ENCODE measurements at places on chromosomes 6 and 20.
A peak's percentile ranks its signal among the peaks of the same experiment; 100 is the strongest.

- peak; percentile 78 for DNase-seq
These were observed 25.6 kb downstream of the WRNIP1 start for GRCh38 chr6:2790588-2791449.

GRCh38 chr20:41615676-41616075 is 2.5 kb downstream of the CHD6 start:
- no peak for DNase-seq

DNA sequence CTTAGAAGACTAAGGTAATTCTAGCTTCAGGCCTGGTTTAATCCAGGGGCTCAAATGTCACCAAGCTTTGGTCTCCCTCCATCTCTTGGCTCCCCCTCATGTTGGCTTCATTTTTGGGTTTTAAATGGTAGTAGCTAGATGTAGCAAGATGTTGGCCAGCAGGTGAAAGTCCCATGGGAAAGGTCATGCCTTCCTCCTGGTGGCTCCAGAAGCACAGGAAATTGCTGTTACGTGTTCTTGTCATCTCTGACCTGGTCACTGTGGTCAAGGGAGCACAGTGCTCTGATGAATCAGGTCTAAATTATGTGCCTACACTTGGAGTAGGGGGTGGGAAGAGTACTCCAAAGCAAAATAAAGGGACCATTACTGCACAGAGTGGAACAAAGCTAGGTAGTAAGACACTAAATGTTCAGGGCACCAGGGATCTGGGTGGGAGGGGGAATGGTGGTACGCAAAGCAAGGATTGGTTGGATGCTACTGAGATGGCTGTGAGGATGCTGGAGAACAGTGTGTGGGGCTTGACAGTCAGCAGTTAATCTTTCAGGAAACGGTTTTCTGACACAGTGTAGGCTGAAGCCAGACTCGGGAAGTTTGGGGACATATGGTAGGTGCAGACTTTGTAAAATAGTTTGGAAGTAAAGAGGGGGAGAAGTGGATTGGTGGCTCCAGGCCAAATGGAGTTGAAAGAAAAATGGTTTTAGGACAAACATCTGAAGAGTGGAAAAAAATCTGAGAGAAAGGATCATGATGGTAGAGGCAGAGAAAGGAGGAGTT is 30.1 kb downstream of the CDS2 start:
- peak; percentile 16 for DNase-seq

GRCh38 chr20:33810259-33810658 is 889 bp upstream of the CHMP4B start:
- no peak for DNase-seq

GRCh38 chr6:37106982-37107491 is 62.9 kb upstream of the PIM1 start:
- no peak for DNase-seq

GRCh38 chr6:120211955-120212792 is 862.6 kb upstream of the MAN1A1 start:
- no peak for DNase-seq

DNA sequence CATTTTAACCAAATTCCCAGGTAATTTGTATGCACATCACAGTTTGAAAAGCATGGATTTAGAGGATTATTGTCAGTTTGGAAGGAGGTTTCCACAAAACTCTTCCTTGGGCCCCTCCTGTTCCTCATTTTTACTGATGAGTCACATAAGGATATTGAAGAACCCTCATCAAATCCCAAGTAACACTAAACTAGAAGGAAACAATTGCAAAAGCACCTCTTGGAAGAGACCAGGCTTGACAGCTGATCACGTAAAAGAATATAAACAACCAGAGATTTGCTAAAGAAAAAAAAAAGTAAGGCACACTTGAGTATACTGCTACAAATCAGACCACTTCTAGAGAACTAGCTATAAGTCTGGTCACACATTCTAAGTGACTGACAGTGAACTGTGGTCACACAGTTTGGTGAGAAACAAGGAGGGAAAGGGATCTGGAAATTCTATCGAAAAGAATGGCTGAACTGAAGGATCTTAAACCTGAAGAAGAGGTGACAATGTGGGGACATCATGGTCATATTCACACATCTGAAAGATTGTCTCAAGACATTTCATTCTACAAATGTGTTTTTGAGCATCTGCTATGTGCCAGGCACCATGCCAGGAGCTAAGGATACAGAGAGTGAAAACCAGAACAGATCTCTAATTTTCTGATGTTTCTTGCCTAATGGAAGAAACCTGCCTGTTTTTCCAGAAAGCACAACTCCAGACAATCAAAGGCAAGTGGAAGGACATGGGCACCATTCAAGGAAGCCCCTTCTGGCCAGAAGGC is 24.1 kb downstream of the ZHX3 start:
- peak; percentile 24 for DNase-seq

DNA sequence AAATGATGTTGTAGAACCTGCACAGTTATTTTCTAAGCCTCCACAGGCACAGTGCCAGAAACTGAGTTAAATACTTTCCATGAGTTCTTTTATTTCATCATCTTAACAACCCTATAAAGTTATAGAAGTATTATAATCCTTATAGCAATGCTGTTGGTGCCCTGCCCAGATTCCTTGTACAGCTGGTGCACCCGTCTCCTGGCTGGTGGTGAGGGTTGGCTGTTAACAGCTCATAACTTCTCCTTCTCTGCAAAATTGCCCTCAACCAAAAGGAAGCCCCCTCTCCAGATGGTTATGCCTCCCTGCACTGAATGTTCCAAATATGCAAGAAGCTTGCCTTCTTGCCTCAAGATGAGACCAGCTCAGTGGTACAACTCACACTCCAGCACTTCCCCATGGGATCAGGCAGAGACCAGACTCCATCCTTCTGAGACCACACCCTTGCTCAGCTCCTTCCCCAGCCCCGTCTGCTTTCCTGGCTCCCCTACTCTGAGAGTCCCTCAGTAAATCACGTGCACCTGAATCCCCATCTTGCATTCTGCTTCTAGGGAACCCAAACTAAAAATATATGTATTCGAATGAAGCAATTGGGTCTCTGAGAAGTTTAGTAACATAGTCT is 304.4 kb upstream of the PLCB4 start:
- DNase-seq, result peak; percentile 79

DNA sequence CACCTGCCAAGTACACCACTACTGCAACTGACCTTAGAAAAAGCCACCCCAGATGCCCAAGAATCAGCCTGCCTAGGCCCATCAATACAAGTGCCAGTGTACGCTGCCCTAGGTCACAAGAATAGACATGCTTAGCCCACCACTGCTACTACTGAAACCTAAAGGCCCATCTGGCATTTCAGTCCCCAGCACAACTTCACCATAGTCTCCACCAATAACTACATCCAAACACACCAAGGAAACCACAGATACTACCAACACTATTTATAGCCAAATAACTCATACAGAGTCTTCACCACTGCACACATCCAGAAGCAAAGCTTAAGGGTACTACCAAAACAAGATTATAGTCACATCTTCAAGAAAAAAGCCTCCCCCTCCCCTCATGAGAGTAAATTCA is 28.2 kb downstream of the TREML4 start:
- no peak for DNase-seq
